Stimulated activated CD4-positive, alpha-beta T cell treated with anti-CD3 and anti-CD28 coated beads, TNF-alpha, amount 100 ng/mL, for 48 hours (primary cell): ENCODE measurements at places on chromosomes 13 and 19.

DNA sequence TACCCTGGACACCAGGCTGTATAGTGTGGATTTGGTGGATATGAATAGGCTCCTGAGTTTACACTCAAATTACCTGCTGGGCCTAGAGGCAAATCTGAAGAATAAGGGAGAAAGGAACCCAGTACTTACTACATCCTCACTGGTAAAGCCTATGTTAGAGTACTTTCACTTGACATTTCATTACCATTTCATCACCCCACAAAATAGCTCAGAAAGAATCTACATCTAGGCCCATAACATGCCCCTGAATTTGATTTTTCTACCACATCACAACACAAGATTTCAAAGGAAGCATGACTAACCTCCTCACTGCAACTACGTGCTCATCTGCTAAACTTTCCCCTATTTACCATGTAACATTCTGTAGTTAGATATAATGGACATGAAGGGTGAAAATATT, 43.3 kb downstream of the VWA8 start:
- no peak for DNase-seq

- DNase-seq: no peak
Measured at GRCh38 chr19:17037184-17037583, 10.6 kb upstream of the CPAMD8 start.

GRCh38 chr13:92126399-92126798, 728.0 kb downstream of the GPC5 start:
- no peak for DNase-seq

- no peak for DNase-seq
Measured at GRCh38 chr19:709196-709964, 645 bp downstream of the PALM start.

DNA sequence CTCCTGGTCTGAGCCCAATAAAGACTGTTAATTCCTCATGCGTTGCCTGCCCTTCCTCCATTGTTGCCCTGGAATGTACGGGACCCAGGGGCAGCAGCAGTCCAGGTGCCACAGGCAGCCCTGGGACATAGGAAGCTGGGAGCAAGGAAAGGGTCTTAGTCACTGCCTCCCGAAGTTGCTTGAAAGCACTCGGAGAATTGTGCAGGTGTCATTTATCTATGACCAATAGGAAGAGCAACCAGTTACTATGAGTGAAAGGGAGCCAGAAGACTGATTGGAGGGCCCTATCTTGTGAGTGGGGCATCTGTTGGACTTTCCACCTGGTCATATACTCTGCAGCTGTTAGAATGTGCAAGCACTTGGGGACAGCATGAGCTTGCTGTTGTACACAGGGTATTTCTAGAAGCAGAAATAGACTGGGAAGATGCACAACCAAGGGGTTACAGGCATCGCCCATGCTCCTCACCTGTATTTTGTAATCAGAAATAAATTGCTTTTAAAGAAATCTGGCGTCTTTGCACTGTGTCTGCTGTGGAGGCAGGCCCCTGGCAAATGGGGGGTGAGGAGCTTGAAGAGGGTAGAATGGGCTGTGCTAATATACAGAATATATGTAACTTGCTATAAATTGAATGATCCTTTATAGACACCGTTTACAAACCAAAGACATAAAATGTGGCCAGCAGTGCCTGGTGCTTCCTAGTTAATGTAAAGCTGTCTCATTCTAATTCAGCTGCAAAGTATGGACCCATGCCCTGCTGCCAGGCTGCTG, 4.2 kb upstream of the RPS11 start:
- DNase-seq: no peak

- no peak for DNase-seq
Measured at GRCh38 chr13:67143544-67144115, 86.5 kb downstream of the PCDH9 start.

DNA sequence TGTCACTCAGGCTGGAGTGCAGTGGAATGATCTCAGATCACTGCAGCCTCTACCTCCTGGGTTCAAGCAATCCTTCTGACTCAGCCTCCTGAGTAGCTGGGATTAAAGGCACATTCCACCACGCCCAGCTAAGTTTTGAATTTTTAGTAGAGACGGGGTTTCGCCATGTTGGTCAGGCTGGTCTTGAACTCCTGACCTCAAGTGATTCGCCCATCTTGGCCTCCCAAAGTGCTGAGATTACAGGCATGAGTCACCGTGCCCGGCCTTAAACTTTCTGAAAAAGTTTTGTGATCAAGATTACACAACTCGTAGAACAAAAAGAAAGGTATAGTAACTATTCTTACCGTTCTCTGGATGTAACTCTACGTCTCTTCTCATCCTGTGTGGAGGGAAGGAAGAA, 21.2 kb downstream of the DNMT1 start:
- DNase-seq: no peak

DNA sequence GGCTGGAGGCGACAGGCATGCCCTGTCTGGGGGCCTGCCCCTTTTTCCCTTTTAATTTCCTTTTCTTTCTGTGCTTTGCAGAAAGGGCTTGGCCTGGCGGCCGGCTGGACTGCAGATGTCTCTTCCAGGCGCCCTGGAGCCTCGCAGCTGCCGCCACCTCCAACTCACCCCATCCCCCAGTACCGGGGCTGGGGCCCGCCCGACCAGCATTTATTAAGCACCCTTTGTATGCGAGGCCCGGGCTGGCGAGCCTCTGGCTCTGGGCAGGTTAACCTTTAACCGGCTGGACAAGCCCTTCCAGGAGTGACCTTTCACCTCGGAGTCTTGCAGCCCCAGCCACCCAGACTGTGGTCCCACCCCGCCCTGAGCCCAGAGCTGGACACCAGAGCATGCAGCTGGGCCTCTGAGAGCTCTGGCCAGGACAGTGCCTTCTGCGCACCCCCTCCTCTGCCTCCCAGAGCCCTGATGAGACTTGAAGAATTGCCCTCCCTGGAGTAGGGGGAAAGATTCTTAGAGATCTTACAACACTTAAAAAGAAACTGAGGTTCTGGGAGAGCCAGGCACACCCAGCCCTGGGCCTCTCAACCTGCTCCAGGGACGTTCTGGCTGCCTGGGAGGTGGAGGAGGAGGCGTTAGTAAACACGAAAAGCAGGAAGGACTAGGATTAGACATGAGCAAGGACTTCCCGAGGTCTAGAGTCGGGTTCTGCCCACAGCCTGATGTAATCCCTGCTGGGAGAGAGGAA, 1.1 kb upstream of the NR2F6 start:
- no peak for DNase-seq

- no peak for DNase-seq
Measured at GRCh38 chr19:4313847-4314490, 9.6 kb downstream of the FSD1 start.

DNA sequence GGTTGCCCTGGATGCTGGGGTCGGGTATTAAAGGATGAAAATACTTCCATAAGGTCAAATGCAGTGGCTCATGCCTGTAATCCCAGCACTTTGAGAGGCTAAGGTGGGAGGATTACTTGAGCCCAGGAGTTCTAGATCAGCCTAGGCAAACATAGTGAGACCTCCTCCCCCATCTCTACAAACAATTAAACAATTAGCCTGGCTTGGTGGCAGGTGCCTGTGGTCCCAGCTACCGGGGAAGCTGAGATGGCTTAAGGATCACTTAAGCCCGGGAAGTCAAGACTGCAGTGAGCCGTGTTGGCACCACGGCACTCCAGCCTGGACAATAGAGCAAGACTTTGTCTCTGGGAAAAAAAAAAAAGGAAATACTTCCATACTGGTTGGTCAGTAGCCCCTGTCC, 1.5 kb downstream of the KLK11 start:
- no peak for DNase-seq

DNA sequence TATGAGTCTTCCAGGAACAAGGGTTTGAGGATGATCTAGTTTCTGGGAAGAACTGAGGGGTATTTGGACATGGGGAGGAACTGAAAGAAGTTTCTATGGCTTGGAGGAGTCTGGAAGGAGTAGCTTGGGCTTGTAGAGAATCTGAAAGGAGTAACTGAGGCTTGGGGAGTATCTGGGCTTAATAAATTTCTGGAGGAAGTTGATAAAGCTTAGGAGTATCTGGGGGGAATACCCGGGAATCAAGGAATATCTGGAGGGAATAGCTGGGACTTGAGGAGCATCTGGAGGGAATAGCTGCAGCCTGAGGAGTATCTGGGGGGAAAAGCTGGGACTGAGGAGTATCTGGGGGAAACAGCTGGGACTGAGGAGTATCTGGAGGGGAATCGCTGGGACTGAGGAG, 16.0 kb downstream of the FSD1 start:
- DNase-seq: no peak

GRCh38 chr19:39915101-39915847, 19.2 kb downstream of the FCGBP start:
- DNase-seq: no peak

DNA sequence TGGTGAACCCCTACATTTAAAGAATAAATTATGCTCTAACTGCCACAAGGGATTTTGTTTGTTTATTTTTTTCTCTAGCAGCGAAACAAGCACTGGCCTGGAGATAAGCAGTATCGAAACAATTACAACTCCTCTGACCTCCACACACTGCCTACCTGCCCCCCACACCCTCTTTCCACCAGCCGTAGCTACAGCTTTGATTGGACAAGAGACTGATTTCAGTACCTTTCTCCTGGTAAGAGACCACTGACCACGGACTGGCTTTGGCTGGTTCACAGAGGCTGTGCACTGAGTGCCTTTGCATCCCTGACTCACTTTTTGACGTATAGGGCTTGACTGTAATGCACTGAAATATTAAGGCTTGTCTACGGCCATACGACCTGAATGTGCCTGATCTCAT, 7.4 kb upstream of the ZDHHC20 start:
- no peak for DNase-seq

DNA sequence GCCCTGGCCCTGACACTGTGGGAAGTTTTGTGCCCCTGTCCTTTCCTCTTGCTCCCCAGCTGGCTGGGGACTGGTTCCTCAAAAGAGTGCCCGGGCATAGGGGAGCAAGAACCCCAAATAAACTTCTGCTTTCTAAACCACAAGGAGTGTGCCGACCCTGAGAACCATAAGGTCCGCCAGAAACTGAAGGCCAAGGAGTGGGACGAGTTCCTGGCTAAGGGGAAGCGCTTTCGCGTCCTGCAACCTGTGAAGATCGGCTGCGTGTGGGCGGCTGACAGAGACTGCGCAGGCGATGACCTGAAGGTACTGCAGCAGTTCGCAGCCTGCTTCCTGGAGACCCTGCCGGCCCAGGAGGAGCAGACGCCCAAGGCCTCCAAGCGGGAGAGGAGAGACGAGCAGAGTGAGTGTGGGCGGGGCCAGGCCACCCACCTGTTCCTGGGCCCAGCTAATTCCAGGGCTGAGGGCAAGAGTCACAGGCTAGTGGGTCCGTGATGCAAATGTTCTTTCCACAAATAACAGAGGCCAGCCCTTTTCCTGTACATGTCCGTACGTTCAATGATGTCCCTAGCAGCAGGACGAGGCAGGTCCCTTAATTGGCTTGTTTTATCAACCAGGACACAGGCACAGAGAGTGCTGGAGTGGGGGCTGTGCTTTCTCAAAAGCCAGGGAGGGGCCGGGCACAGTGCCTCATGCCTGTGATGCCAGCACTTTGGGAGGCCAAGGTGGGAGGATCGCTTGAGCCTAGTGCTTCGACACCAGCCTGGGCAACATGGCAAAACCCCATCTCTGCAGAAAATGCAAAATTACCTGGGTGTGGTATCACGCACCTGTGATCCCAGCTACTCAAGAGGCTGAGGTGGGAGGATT, 25.6 kb downstream of the UBXN6 start:
- no peak for DNase-seq

DNA sequence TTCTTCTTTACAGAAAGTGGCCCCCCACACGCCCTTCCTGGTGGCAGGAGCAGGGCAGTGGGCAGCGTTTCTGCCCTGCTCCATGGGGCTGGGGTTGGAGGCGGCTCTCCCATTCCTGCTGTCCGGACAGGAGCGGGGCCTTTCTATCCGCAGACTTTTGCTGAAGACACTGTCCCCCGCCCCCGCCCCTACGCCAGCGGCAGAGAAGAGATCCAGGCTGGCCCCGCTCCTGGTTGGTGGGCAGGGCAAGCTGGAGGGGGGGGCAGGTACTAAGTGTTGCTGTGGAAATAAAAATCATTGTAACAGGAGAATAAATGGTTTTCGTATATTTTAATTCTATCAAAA, 81.7 kb downstream of the ZNF429 start:
- DNase-seq: no peak

GRCh38 chr13:23628765-23629565, 58.8 kb downstream of the TNFRSF19 start:
- DNase-seq: no peak

DNA sequence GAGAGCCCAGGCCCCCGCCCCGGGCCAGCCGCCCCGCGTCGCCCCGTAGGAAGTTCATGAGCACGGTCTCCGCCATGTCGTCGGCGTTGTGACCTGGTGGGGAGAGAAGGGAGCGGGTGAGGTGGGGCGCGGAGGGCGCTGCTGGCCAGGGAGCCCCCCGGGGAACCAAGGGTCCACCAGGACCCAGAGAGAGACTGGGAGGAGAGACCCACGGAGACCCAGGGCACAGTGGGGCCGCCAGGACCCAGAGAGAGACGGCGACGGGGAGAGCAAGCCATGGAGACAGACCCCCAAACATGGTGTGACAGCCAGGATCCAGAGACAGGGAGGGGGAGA, 9.2 kb downstream of the CTU1 start:
- DNase-seq: no peak

GRCh38 chr13:109700176-109700575, 86.2 kb downstream of the IRS2 start:
- no peak for DNase-seq

DNA sequence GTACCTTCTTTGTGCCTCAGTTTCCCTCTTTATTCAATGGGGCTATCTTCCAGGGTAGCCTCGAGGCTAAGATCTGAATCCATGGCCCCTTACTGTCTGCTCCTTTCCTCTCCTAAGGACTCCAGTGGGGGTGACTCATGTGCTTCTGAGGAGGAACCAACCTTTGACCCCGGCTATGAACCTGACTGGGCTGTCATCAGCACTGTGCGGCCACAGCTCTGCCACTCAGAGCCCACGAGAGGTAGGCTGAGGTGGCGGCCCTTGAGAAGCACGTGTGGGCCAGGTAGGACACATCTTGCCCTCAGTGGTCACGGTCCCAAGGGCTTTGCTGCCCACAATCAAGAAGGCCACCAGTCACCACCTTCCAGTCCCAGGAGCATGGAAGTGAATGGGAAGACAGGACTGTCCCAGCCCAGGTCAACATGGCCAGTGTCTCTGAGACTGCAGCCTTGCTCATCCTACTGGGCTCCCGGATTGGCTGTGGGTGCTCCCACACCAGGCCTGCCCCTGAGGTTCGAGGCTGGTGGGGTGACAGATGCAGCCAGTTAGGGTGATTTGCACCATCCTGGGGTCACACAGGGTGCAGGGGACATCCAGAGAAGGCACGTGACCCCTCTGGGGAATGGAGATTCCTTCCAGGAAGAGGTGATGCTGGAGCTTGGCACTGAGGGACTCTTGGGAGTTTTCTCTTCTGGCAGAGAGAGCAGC, 2.8 kb downstream of the TBC1D17 start:
- DNase-seq: no peak

DNA sequence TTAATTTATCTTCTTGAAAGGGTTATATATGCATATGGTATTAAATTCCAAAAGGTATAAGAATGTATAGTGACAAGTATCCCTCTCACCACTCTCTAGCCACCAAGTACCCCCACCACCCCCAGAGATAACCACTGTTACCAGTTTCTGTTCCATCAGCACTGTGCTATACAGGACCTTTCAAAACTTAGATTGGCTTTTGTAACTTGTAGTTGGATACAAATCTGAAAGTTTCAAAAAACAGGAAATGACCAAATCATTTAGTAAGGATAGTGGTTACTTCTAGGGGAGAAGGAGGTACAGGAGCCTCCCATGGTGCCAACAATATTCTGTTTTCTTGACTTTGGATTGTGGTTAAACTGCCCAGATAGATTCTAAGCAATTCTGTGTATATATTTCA, 56.7 kb downstream of the AKAP11 start:
- DNase-seq: no peak

GRCh38 chr19:44649578-44650145, 6.0 kb downstream of the PVR start:
- no peak for DNase-seq

- DNase-seq: no peak
Measured at GRCh38 chr19:32674153-32674930, 638 bp downstream of the ANKRD27 start.
